ENCODE measurements at places on chromosomes 6 and 20.

GRCh38 chr6:26199773-26200764 lies 112.8 kb downstream of the HFE start:
- no peak for DNase-seq

GRCh38 chr6:16711546-16712254 lies 49.6 kb downstream of the ATXN1 start:
- no peak for DNase-seq

DNA sequence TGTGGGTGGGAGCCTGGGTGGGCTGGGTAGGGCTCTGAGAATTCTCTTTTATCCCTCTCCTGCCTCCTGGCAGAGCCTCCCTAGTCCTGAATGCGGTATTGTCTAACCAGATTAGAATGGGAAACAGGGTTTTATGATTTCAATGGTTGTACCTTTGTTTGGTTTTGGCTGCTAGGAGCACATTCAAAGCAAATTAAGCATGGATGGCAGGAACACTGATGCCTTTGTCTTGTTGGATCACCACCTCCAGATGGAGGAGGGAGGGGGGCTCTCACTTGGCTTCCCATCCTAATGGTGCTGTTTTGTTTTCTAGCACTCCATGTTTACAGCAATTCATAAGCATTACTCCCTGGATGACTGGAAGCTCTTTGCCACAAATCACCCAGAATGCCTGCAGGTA lies 11.6 kb downstream of the GMPR start:
- no peak for DNase-seq

- DNase-seq = no peak
Observed at GRCh38 chr20:21092806-21093205, 13.4 kb downstream of the LINC00237 start.

DNA sequence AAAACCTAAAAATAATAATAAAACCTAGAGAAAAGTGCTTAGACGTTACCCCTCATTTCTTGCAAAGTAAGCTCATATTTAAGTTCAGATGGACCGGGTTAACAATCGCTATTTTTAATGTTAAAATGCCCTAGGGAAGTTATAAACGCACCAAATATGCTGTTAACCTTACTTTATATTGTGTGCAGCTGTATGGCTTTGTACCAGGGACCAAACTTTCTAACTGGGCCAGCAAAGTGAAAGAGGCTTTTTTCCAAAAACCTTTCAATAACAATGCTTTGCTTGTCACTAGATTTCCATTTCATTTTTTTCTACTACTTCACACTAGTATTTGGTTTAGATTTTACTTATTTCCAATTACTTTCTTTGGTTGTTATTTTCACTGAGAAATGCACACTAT lies 248.5 kb downstream of the FOXC1 start:
- no peak for DNase-seq

GRCh38 chr6:25641940-25642666 lies 9.9 kb upstream of the SCGN start:
- no peak for DNase-seq

- DNase-seq = no peak
Observed at GRCh38 chr6:32167761-32168262, 3.4 kb downstream of the EGFL8 start.

DNA sequence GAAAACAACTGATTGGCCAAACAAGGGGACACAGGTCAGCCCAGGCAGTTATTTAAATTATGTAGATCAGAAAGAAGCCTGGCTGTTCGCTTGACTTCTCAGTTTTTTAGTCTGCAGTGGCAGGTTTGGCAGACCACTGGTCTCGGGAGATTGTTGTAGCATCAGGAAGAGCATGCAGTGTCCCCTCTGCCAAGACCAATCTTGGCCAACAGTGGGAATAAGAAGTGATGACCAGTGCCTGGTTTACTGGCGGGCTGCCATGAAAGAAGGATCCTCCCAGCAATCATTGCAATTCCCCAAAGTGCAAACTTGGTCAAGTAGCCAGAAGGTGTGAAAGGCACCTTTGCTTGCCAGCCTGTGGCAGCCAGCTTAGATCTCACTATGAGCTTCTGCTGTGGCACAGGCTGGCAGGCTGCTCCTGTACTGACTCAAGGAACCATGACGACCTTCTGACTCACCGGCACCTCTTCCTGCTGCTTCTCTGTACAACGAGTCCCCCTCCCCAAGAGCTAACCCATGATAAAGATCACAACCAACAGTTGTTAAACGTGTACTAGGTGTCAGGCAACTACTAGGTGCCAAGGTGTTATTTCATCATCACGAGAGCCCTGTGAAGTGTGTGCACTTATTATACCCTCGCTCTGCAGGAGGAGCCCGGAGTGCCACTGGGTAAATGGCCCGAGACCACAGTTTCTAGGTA lies 76.8 kb upstream of the DUSP22 start:
- no peak for DNase-seq

GRCh38 chr6:139863346-139863745 lies 488.9 kb upstream of the CITED2 start:
- no peak for DNase-seq

GRCh38 chr6:34179106-34179720 lies 33.3 kb upstream of the GRM4 start:
- no peak for DNase-seq

All from T-helper 2 cell (primary cell).